Skeletal muscle cell (primary cell): ENCODE measurements at places on chromosomes 2 and 18.
A peak's percentile ranks its signal among the peaks of the same experiment; 100 is the strongest.

- DNase-seq = no peak
Measured at GRCh38 chr18:32442575-32442974, 28.1 kb downstream of the GAREM1 start.

DNA sequence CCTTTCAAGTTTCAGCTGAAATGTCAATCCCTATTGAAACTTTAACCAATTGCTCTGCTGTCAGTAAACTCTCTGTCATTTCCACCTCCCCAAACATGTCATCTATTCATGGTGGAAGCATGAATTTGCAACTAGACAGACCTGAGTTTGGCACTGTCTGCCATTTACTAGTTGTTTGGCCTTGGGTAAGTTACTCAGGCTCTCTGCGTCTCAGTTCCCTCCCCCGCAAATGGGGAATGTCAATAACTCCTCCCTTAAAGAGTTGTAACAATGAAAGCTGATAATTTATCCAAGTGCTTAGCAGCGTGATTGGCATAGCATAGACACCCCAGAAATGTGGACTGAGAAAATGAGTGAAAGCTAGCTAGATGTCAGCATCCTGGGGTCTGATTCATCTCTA lies 73.3 kb upstream of the THOC1 start:
- DNase-seq = no peak

DNA sequence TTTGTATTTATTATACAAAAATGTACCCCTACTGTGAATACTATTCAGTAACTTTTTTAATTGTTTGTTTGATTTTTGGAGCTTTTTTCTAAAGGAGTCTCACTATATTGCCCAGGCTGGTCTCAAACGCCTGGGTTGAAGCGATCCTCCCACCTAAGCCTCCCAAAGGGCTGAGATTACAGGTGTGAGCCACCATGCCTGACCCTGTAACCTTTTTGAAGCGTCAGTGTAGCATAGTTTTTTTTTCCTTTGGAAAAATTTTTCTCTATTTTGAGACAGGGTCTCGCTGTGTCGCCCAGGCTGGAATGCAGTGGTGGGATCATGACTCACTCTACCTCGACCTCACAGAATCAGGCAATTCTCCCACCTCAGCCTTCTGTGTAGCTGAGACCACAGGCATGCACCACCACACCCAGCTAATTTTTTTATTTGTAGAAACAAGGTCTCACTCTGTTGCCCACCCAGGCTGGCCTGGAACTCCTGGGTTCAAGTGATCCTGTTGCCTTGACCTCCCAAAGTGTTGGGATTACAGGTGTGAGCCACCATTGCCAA lies 2.0 kb downstream of the GMCL1 start:
- no peak for DNase-seq

GRCh38 chr2:200585730-200586643 lies at the start of gene AOX1:
Gene AOX1, plus strand, starts transcription at chr2:200586014. Its CDS starts 95 bp downstream, at chr2:200586109.
- no peak for DNase-seq

DNA sequence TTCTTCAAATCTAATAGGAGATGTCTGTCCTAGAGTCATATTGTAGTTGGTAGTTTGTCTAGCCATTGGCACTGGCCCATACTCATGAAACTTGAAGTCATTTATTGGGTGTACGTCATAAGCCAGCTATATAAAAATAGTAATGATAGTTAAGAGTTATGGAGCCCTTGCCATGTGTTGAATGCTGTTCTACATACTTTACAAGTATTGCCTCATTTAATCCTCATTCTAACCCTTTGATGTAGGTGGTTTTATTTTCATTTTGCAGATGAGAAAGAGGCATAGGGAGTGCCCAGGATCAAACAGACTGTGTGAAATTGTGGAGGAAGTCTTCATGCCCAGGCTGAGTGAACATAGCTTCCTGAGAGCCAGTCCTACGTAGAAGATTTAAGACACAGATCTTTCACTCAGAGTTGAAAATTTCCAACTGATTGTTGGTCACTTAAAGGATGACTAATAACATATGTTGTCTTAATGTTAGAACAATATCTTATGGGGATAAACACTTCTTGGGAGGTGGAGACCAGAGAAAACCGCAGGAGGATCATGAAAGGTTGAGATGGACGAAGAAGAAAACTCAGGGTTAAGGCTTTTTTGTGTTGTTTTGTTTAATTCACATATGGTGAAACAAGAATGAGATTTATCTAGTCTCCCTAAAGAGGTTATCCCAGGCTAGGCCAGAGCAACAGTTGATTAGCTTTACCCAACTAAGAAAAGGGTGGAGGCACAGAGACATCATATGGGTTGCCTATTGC lies 156.0 kb downstream of the CERS6 start:
- DNase-seq = no peak

DNA sequence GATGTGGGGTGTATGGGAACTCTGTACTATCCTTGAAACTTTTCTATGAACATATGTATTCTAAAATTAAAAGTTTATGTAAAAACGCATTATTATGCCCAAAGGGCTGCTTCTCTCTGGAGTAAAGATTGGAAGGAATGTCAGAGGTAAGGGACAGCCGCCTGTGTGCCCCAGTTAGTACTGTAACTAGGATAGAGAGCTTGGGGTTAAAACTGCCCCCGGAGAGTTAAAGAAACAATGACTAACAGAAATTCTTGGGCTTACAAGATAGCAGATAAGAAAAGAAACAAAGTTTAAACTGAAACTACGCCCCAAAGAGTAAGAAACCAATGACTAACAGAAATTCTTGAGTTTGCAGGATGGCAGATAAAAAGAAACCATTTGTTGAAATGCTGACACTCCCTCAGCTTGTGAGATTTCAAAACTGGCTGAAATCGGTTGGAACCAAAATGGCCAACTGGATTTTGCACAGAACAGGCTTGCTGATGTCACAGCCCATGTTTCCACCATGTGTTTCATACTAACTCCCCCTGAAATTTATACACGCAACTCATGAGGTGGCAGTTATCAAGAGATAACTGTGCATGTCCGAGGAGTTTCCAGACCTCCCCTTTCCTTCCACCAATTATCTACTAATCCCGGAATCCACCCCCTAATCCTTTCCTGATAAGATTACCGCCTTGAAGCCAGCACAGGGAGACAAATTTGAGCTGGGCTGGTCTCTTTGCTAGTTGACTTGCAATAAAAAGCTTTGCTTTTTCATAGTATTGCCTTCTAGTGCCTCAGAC lies 8.7 kb upstream of the TXNDC2 start:
- peak; percentile 53 for DNase-seq

GRCh38 chr18:79522451-79523205 lies 126.9 kb downstream of the NFATC1 start:
- no peak for DNase-seq

DNA sequence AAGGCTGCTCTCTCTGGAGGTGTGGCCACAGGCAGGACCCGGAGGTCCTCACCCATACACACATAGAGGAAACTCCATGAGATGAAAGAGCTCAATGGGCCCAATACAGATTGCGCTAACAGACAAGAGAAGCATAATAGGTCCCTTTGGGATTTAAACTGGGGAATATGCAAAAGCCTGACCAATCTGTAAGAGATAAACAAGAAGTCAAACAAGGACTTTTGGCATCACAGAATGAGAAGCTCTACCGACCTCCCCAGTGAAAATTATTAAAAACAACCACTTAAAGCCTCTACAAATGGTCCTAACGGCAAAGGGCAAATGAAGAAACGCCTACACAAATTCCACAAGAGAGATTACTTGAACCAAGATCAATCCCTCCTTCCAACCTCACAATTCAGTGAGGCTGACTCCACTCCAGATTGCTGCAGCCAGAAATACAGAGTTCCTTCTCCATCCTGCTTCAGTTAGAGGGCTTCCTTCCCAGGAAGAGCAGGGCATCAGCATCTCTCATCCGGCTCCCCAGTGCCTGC lies 10.8 kb downstream of the IWS1 start:
- DNase-seq = no peak

DNA sequence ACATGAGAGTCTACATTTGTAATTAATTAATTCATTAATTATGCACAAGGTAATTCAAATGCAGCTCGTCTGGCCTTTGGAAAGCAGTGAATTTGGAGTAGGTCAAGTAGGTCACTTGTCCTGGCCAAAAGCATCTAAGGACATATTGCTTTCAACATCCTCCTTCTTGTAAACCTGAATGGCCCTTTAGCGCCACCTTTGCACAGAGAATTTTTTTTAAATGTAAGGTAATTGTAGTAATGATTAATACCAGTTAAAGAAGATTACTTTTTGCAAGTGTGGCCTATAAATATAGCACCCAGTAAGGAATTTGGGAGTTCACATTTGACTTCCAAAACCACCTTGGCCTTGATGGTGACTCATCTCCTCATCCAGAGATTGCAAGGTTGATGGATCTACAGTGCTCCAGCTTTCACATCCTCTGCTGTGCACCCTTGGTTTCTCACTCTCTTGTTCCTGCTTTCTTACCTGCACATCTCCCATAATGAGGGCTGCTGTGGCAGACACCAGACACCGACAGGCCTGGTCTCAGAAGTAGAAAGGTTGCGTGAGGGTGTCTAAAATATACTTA lies 481.7 kb downstream of the TGIF1 start:
- no peak for DNase-seq

GRCh38 chr2:60484133-60484645 lies 69.3 kb downstream of the BCL11A start:
- peak; percentile 48 for DNase-seq

GRCh38 chr18:53749766-53750165 lies 474.7 kb downstream of the MBD2 start:
- no peak for DNase-seq

GRCh38 chr2:39408351-39409136 lies 28.5 kb downstream of the MAP4K3 start:
- no peak for DNase-seq

DNA sequence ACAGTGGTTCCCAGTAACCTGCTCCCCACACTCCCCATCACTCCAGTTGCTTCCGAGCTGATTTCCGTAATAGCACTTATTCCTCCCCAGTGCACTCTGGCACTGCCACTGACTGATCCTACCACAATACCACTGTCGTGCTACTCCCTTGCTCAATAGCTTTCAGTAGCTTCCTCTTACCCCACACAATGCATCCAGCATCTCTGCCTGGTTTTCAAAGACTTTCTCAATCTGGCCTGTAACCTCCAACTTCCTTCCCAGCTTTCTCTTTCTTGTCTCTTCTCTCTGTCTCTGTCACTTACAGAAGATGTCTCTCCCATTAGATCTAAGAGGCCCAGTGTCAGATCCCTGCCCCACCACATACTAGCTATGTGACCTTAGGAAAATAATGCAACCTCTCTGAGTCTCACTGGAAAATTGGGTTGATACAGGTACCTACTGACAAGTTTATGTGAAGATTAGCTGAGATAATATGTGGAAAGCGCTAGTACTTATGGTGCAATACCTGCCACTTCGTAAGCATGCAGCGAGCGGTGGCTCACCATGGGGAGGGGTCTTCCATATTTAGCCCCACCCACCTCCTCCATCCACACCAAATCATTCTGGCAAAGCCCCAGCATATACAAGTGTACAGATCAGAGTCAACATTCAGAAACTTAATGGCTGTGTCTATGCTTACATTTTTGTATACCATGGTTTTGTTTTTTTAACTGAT lies 36.7 kb downstream of the SFXN5 start:
- no peak for DNase-seq

DNA sequence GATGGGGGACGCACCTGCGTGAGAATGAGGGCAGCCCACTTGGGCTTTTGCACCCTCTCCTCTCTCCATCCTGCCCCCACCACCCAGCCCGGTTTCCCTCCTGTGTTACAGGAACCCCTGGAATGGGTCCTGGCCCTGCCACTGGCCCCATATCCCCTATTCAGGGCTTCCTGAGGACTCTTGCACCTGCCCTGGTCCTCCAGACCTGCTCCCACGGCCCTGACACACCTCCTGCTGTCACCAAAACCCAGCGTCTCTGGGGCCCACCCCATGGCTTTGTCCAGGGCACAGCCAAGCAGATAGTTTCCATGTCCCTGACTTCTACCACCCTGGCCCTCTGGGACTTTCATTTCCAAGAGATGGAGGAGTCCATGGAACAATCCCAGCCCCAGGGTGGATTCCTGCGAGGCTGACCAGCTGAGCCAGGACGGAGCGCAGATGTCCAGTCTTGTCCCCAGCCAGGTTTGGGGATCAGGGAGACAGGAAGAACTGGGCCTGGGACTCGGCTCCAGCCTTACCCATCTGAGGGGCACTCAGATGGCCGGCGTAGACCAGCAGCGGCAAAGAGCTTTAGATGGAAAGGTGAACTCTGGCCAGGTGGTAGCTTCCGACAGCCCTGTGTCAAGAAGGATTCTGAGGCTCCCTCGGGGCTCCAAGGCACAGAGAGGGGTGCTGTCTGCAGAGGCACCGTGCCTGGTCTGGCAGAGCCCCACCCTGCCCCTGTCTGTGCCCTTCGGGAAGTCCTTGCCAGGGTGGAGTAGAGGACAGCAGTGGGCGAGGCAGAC lies 12.0 kb downstream of the GPR35 start:
- DNase-seq = no peak

GRCh38 chr2:100194951-100195350 lies 52.6 kb upstream of the AFF3 start:
- no peak for DNase-seq

- DNase-seq = no peak
Measured at GRCh38 chr2:43522177-43522576, 73.7 kb downstream of the THADA start.

- DNase-seq = no peak
Measured at GRCh38 chr2:164609790-164610189, 11.5 kb downstream of the GRB14 start.
